ENCODE measurements at places on chromosomes 6 and 20.

DNA sequence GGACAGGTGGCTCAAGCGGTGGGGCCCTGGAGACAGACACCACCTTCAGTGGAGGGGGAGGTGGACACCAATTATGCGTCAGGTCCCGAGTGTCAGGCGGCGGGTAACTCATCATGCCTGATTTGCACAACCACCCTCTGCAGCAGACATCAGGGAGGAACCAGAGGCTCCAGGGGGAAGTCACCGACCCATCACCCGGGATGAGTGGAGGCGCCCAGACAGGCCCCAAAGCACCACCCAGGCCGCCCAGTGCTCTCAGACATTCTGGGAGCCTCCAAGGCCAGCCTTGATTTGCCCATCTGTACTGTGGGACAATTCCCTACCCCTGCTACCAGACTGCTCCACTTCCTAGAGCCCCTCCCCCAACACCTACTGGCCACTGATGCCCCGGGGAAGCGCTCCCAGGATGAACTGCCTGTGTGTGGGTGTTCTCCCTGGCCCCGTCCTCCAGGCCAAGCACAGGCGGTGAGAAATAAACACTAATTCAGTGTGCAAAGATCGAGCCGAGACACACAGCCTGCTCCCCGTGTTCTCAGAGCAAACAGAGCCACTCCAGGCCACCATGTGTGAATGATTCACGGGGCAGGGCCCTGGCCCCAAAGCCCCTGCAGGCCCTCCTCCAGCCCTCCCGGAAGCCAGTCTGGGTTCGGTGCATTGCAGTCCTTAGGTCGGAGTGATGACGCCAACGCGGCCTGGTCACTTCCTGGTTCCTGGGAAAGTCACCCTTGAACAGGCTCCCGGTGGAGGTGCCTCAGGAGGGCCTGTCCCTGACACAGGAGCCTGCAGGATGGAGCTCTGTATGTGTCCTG is 107.2 kb downstream of the ASXL1 start:
- DNase-seq, result no peak

- no peak for DNase-seq
Observed at GRCh38 chr6:80250391-80250997, 144.0 kb downstream of the BCKDHB start.

DNA sequence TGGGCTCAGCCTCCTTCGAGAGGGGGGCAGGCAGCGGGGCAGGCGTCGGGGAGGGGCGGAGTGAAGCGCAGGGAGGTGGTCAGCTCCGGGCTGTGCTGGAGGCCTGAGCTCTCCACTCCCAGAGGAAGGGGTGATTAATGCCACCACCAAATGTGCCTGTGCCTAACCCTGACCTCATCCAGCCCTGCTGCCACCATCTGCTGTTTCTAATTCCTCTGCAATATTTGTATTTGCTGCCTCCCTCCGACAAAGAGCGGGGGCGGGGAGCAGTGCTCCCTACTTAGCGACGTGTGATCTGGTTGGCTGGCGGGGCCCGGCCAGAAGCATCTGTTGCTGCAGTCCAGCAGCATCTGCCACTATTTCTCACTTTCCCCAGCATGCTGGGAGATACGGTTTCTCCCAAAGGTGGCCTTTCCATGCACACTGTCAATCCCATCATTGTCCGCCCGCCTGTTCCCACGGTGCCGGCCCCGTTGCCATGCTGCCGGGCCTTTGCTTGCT is 47.0 kb downstream of the DLL1 start:
- no peak for DNase-seq

DNA sequence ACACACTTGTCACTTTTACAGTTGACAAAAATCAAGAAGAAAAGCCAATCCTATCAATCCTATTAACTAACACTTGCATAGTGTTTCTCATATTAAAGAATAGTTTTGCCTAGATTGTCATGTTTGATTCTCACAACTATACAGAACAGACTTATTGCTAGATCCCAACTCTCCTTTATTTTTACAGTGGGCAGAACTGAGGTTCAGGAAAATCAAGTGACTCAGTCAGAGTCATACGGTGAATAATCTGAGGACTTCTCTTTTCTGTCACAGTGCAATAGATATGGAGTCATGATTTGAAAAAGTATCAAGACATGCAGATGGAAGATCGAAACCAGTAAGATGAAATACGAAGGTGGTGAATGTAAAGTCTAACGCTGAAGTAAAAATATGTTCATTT is 195.1 kb upstream of the CITED2 start:
- DNase-seq, result no peak

DNA sequence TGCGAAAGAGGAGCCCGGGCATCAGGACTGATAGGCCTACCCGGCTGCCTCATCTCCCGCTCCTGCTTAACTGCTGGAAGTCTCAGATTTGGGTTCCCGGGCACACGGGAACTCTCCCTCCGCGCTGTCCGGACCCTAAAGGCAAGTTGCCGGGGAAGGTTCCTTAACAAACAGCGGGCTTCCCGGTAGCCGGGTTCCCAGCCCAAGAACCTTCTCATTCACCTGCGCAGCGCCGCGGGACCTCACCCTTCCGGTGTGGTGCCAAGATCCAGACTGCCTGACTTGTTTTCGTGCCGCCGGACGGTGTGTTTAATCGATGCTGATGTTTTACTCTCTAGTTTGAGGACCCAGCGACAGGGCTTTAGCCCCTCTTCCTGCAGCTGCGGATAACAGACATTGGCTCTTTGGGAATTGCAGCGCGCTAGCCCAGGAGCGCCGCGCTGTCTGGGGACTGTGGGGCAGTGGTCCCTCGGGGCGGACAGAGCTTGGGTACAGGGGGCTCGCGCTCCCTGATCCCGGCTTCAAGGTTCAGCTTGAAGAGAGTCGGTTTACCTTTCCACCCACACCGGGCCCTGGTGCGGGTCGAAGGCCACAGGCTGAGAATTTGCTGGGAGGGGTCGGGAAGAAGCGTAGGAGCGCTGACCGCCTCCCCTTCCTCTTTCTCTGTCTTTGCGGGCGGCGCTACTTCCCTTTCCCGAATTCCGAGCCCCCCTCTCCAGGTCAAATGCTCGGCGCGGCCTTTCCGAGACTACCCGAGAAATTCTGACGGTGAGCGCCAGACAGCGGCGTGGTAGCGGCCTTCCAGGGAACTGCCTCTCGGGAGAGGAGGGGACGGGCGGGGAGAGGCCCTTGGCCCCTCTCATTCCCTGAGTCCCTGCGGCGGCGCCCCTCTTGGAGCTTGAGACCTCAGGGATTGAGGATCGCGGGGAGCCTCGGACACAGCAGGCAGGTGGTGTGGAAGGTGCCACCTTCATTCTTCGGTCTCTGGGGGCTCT is 17.2 kb downstream of the ABT1 start:
- DNase-seq, result no peak

- no peak for DNase-seq
Observed at GRCh38 chr20:584161-584970, 25.7 kb downstream of the TCF15 start.

- no peak for DNase-seq
Observed at GRCh38 chr20:42485556-42485955, 704.1 kb downstream of the PTPRT start.

DNA sequence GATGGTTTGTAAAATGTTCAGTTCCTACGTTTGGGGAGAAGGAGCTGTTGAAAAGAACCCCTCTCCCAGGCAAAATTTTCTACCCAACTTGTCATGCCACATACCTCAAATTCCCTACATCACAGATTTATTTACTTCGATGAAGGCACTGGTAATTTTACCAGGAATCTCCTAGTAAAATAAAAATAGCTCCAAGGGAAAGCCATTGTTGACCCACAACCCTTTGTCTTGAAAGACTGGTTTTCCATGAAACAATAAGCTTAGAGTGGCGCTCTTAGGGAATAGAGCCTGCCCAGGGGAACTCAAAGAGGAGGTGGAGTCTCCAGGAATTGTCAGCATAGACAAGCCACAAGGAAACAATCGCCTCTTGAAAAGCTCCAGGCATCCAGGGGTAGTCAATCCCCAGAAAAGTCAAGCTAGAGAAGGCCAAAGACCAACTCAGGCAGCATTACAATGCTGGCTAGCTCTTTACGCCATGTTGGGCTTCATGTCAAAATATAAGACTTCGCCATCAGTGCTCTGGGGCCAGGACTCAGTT is 99.2 kb upstream of the RREB1 start:
- no peak for DNase-seq
